ENCODE measurements at places on chromosomes 1 and 21.

DNA sequence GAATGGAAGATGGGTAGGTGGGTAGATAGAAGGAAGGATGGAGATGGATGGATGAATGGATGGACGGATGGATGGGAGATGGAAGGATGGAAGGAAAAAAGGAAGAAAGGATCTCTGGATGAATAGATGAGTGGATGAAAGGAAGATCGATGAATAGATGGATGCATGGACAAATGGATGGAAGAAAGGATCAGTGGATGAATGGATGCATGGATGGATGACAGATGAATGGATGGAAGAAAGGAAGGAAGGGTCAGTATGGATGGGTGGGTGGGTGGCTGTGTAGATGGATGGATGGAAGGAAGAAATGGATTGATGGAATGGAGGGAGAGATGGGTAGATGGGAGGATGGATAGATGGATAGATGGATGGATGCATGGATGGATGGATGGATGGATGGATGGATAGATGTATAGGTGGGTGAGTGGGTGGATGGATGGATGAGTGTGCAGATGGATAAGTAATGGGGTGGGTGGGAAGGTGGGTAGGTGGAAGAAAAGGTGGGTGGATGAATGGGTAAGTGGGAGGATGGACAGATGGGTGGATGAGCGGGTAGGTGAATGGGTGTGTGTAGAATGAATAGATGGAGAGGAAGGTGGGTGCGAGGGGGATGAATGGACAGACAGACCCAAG is 14.6 kb downstream of the KIF17 start:
- DNase-seq: no peak

GRCh38 chr1:118960026-118960561 is 28.0 kb downstream of the TBX15 start:
- no peak for DNase-seq

DNA sequence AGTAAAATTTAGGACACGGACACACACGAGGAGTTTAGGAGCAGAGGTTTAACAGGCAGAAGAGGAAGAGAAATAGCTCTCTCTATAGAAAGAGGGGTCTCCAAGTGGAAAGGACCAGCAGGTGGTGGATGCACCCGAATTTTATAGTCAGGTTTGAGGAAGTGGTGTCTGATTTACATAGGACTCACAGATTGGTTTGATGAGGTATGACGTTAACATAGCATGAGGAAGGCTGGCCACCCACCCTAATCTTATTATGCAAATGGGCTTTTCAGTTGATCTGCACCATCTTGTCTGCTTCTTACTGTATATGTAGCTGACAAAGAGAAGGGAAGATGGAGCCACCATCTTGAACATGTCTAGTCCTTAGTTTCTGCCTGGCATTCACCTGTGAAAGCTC is 52.5 kb upstream of the RGS2 start:
- DNase-seq: no peak

DNA sequence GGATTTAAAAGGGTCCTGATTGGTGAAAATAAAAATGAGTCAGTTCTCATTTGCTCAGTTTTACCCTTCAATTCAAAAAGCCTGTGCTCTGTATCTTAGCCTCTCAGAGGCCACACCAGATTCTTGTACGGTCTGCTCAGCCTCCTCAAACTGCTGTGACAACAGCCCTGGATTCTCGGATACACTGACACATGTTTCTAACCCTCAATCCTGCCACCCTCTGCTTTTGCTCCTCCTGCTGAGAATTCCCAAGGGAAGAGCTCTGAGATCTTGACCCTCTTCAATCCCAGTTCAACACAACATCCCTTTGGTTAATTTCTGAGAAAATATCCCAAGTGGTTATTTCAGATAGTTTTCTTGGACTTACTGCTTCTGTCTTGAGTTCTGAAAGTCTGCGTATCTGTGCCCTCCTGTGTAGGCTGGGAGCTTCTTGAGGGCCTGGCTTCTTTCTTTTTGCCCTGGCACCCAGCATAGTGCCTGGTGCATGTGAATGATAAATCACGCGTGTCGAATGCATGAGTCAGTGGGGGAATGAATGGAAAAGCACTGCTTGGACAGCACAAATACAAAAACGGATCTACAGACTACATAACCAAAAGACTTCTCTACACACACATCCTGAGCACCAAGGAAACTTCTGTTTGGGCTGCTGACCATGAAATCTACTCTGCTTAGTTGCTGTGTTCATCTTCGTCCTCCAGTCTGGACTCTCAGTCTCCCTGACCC is 24.5 kb downstream of the IRF2BP2 start:
- DNase-seq: no peak

DNA sequence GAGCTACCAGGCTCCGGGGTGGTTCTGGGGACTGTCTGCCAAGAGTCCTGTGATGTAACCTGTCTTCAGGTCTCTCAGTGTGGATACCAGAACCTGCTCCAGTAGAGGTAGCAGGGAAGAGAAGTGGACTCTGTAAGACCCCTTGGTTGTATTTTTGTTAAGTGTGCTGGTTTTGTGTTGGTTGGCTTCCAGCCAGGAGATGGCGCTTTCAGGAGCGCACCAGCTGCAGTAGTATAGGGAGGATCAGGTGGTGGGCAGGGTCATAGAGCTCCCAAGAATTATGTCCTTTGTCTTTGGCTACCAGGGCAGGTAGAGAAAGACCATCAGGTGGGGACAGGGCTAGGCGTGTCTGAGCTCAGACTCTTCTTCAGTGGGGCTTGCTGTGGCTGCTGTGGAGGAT is 1147.2 kb upstream of the ADGRL4 start:
- no peak for DNase-seq

GRCh38 chr1:77658271-77658670 is 24.2 kb downstream of the ZZZ3 start:
- no peak for DNase-seq

DNA sequence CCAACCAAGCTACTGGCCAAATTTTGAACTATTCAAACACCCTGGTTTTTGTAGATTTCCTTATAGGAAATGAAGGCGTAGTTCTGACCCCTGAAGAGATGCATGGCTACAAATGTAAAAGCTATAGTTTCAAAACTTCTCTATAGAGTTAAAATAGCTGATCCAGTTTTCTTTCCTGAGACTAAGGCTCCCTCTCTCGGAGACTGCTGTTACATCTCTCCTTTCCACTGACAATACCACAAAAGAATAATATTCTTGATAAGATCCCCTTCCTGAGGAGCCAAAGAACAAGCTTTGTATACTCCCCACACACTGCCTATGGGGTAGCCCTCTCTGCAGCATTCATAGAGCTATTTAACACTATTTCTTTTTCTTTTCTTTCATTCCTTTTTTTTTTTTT is 6.7 kb upstream of the CFAP126 start:
- no peak for DNase-seq

- DNase-seq: no peak
Measured at GRCh38 chr1:203769505-203770343, 4.7 kb downstream of the LAX1 start.

- no peak for DNase-seq
Measured at GRCh38 chr21:44260066-44260465, 1.6 kb downstream of the DNMT3L start.

DNA sequence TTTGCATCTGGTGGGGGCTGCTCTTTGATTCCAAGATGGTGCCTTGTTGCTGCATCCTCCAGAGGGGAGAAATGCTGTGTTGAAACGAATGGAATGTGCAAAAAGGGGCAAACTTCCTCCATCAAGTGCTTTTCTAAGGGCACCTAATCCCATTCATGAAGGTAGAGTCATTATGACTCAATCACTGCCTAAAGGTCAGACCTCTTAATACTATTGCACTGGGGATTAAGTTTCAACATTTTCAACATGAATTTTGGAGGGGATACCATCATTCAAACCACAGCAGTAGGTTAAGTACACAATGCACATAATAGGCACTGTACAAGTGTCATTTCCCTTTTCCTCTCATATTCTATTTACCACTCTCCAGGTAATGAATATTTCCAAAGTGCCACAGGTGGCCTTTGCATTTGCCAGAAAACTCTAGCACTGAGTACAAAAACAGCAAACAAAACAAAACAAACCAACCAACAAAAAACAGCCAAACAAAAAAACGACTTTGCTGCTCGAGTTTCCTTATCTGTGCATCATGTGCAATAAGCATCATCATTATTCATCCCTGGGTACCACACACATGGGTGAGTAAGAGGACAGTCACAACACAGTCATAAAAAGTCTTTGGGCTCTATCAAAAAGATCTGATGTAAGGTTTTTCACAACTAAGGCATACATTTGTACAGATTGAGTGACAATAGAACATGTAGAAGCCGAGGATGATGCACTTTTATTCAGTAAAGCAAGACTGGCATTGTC is 42.5 kb downstream of the IFI44 start:
- DNase-seq: no peak

GRCh38 chr1:40606194-40606593 is 59.3 kb downstream of the RIMS3 start:
- DNase-seq: no peak

GRCh38 chr1:30325085-30325935 is 398.1 kb downstream of the MATN1 start:
- no peak for DNase-seq

DNA sequence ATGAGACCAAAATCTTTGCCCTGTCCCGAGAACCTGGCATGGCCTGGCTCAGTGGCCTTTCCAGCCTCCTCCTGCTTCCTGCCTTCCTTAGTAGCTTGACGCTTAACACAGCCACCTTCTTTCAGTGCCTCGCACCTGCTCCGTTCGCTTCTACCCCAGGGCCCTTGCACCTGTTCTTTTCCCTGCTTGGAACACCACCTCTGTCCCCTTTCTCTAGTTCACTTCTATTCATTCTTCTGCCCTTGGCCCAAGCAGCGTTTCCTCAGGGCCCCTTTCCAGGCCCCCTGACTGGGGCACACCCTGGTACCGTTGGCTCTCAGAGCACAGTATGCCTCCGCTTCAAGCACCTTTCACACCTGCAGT is 9.0 kb upstream of the HTR6 start:
- no peak for DNase-seq

- no peak for DNase-seq
Measured at GRCh38 chr1:54267815-54268761, 68.1 kb downstream of the MRPL37 start.

- DNase-seq: no peak
Measured at GRCh38 chr1:6351480-6352137, 42.0 kb downstream of the ACOT7 start.

DNA sequence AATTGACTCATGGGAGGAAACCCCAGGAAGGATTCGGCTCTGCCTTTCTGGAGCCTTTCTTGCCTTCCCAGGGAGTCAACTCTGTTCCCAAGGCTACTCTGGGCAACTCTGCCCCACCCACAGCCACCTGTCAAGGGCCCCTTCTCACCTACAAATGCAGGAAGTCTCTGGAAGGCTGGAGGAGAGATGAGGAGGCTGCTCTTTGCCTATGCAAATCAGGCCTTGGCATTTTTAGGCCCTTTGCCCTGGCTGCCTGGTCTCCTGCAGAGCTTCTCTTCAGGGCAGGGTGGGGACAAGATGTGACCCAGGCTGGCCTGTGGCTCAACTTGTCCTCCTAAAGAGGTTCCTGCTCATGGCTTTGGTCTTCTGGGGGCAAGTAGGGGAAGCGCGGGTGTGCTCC is 5.4 kb downstream of the SLC6A9 start:
- DNase-seq: no peak

- no peak for DNase-seq
Measured at GRCh38 chr1:173414539-173415226, 62.5 kb upstream of the PRDX6 start.

GRCh38 chr1:48105165-48105564 is 108.0 kb upstream of the TRABD2B start:
- no peak for DNase-seq

Measured in activated CD4-positive, alpha-beta T cell treated with anti-CD3 and anti-CD28 coated beads, Interleukin-2, amount 50 U/mL, for 1 hour (primary cell).